ENCODE measurements at places on chromosomes 1 and 21.
A peak's percentile ranks its signal among the peaks of the same experiment; 100 is the strongest.

- no peak for DNase-seq
Measured at GRCh38 chr1:78079580-78079979, 33.8 kb downstream of the GIPC2 start.

DNA sequence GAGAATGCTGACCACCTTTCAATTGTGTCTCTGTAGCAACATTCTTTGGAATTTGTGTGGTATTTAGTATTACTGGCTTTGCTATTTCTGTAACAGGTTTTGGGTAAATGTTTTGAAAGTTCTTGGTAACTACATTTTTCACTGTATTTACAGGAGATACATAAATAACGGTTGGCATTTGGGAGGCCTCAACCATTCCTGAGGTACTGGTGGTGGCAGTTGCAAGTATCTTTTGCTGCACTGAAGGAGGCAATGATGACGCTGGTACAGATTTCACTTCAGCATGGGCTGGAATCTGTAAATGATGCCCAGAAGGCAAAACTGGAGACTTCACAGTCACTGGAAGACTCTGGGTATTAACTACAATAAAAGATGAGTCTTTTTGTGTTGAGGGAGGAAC is 11.7 kb downstream of the LRIF1 start:
- DNase-seq: no peak

- DNase-seq: no peak
Measured at GRCh38 chr21:31599013-31599412, 60.5 kb upstream of the SOD1 start.

DNA sequence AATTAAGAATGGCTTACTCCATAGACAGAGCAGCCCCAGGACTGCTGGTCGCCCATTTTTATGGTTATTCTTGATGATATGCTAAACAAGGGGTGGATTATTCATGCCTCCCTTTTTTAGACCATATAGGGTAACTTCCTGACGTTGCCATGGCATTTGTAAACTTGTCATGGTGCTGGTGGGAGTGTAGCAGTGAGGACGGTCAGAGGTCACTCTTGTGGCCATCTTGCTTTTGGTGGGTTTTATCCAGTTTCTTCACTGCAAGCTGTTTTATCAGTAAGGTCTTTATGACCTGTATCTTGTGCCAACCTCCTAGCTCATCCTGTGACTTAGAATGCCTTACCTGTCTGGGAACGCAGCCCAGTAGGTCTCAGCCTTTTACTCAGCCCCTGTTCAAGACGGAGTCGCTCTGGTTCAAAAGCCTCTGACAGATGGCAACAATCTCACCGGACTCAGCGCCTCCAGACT is 5.2 kb upstream of the AGPAT3 start:
- no peak for DNase-seq

DNA sequence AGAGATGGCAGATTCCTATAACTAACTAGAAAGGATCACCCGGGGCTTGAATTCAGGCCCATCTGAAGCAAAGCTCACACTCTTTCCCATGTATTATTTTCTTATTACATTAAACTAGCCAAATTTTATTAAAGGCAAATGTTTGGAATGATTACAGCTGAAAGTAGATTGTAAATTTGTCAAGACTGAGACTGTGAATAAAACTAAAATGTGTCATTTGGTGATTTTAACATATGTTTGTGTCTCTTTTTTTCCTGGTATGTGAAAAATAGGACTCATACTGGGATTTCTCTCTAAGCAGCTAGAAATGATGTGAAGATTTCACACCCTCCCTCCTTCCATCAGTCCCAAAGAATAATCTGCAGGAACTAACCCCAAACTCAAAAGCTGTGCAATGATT is 19.1 kb upstream of the KIAA0040 start:
- DNase-seq: no peak

- DNase-seq: peak; percentile 79
Measured at GRCh38 chr1:158037866-158038359, 44.5 kb downstream of the KIRREL1 start.

GRCh38 chr1:56901716-56902115 is 47.1 kb downstream of the C8A start:
- DNase-seq: no peak

DNA sequence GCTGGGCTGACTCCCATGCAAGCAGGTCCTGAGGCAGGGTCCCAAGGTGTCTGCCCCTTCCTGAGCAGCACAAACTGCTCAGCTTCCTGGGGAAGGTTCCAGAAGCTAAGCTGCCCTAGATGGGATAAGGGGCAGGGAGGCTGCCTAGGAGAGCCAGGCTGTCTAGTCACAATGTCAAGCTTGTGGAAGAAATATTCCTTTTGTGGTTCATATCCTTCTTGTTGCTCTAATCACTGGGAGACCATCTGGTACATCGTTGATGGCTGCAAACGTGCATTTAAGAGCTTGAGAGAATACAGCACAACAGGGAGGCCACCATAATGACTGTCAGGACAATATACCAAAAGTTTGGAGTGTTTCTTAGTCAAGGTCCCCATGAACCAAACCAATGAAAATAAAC is 67.4 kb downstream of the SLC16A1 start:
- DNase-seq: no peak

- DNase-seq: no peak
Measured at GRCh38 chr21:18893406-18893805, 489.8 kb upstream of the TMPRSS15 start.

- DNase-seq: no peak
Measured at GRCh38 chr1:212542761-212543187, 65.8 kb upstream of the ATF3 start.

DNA sequence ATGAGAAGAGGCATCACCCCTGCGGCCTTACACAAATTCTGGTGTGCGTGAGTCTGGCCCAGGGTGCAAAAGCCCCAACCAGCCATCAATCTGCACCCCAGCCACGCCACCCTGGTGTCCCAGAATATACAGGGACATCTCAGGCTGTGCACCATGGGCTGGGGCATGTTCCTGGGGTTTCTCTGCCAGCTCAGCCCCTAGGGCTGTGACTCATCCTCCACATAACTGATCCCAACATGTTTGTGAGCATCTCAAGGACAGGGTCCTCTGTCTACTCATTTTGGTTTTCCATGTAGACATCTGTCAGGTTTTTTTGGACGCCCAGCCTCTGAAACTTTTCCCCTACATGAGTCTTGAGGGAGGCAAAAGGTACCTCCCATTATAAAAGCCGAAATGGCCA is 511 bp downstream of the ZNF683 start:
- DNase-seq: no peak

DNA sequence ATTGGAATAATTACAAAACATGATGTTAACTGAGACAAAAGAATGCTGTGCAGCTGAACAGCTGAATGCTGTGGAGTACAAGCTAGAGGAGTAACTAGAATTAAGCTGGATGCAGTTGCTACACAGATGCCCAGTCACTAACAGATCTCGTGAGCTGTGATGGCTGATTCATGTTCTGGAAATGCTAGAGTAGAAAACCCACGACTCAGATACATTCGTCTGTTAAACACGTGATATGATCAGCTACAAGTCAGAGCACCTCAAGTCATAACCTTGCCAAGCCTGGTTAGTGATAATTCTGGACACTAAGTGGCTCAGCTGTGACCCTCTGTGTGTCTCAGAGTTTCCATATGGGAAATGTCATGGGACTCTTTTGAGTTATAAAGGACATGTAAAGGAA is 89.7 kb upstream of the ESRRG start:
- no peak for DNase-seq

GRCh38 chr1:219294251-219294650 is 120.6 kb downstream of the LYPLAL1 start:
- no peak for DNase-seq

DNA sequence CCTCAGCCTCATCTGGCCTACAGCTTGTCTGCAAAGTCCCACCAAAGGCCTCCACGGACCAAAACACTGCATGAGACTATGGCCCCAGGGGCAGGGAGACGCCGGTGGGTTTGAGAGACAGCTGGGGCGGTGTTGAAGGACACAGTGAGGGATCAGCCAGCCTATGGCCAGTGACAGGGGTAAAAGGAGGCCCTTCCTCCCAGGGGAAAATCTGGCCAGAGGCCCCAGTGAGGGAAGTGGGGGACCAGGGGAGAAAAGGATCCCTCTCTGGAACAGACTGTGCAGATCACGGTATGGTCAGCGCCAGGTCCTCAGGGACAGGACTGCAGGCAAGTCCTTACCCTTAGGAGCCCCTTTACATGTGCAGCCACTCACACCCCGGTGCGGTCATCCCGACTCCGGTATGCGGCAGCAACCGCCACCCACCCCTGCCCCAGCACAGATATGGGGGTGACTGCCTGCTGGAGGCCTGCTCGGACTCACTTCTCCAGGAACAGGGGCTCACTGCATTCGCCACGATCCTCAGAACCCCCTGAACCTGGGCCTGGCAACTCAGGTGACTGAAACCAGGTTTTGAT is 1.3 kb downstream of the CERS2 start:
- no peak for DNase-seq

- DNase-seq: no peak
Measured at GRCh38 chr1:17360272-17360956, 11.6 kb upstream of the PADI6 start.

DNA sequence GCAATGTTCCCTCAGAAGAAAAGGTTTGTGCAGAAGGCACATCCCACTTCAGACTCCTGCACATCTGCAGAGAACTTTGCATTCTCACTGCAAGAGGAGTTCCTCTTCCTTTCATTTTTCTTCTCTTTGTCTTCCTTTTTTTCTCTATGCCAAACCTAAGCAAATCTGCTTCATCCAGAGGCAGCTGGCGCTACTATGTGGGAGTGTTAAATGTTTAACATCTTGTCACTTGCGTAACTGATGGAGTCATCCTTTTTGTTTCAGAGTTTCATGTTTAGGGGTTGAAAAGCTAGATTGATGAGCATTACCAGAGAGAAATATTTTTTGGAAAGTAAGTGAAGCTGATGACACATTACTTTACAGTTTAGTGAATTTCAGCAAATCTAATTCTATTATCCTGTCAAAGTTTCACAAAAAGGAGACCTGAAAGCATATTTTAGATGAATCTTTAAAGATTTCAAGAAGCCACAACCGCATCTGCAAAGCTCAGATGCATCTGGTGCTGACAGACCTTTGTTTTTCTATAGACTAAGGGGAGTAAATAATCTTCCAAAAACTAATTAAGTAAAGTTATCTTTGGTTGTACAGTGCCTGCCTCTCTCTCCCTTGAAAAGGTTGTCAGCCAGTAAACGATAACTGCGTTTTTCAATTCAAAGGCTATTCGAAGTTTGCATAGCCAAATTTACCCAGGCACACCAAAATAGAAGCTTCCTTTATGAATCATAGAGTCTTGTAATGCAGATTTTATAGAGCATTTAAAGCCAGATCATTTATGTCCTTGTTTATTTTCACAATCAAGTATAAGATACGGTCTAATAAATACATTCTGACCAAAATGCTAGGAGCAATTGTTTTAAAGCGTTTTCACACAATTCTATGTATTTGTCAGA is 1.2 kb upstream of the LRRC53 start:
- DNase-seq: no peak

DNA sequence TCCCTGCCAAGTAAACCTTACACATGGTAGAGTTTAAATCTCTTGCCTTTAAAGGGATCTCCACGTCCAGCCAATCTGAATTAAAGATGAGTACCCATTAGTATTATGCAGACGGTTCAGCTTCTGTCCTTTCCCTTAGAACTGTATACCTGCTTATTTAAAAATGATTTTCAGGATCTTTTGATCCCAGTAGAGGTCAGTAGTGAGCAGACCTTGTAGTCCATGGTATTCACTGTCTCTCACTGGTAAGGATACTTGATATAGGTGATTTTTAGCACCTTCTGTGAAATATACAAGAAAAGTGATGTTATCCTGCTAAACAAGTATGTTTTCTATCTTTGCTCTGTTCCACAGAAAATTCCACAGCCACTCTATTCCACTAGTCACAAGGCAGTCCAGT is 1211.6 kb upstream of the ADGRL4 start:
- no peak for DNase-seq

- no peak for DNase-seq
Measured at GRCh38 chr1:245091818-245092637, 62.8 kb upstream of the KIF26B start.
